ENCODE measurements at places on chromosomes 2 and 18. TPM values are rescaled to one million over a fixed set of nuclear protein-coding genes. Genes with fewer than 3 reads are reported as not detected.

GRCh38 chr18:51151185-51151567 lies 46.3 kb downstream of the MEX3C start:
- H3K27ac ChIP-seq = no peak overlapping the region
- DNase-seq = no peak
- no peaks in the 10 kb centered on the region for H3K27me3 ChIP-seq
- H3K4me1 ChIP-seq = no peaks in the 10 kb centered on the region

- no peak overlapping the region for H3K4me3 ChIP-seq
- no peak overlapping the region for H3K27ac ChIP-seq
- H3K27me3 ChIP-seq = no peaks in the 10 kb centered on the region
- H3K4me1 ChIP-seq = no peaks in the 10 kb centered on the region
- DNase-seq = no peak
- H3K36me3 ChIP-seq = no peaks in the 10 kb centered on the region
Measured at GRCh38 chr2:57373530-57373929, 673.1 kb upstream of the VRK2 start.

GRCh38 chr2:108243566-108243965 lies 3.8 kb downstream of the SULT1C3 start:
- no peaks in the 10 kb centered on the region for H3K4me1 ChIP-seq
- H3K27me3 ChIP-seq = no peaks in the 10 kb centered on the region
- no peak overlapping the region for H3K27ac ChIP-seq
- no peak for DNase-seq
- no peak overlapping the region for H3K4me3 ChIP-seq
- H3K36me3 ChIP-seq = no peaks in the 10 kb centered on the region

GRCh38 chr2:144448389-144449027 lies 71.4 kb downstream of the ZEB2 start:
- H3K4me1 ChIP-seq = no peaks in the 10 kb centered on the region
- H3K4me3 ChIP-seq = no peak overlapping the region
- DNase-seq = no peak

DNA sequence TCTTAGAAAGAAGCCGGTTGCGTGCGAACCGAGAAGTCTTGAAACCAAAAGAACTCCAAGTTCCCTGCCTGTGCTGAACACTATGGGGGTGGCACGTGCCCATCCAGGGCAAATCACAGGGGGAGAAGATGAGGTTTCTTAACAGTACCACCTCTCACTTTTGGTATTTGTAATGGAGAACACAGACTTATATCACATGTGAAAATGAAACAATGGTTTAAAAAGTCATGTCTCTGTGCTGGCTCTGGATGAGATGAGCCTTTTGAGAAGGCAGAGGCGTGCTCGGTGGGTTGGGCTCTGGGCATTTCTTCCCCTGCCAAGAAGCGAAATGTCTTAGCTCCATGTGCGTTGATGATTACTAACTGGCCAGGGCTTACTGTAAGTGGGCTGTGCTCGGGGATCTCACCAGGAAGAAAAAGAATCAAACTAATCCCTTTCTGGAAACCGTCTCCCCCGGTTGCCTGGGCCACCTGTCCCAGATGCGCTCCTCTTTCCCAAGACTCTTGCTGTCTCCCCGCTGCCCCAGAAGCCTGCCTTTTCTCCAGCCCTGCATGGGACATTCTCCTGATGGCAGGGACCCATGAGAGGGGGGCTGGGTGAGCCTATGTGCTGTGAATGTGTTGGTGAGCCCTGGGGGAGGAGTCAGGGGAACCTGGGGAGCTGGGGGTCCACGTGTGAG lies 252.9 kb downstream of the PRKCE start:
- no peak for DNase-seq
- H3K27ac ChIP-seq = peak overlapping the region; percentile 26
- H3K4me3 ChIP-seq = no peak overlapping the region
- H3K36me3 ChIP-seq = no peaks in the 10 kb centered on the region
- H3K4me1 ChIP-seq = peaks cover 10% of the 10 kb centered on the region

GRCh38 chr2:163246135-163246534 lies 407.6 kb upstream of the KCNH7 start:
- H3K4me3 ChIP-seq = no peak overlapping the region
- H3K27me3 ChIP-seq = no peaks in the 10 kb centered on the region
- no peaks in the 10 kb centered on the region for H3K4me1 ChIP-seq
- no peaks in the 10 kb centered on the region for H3K36me3 ChIP-seq

The CTAGE1 gene
- total RNA-seq = not detected

The MYL12B gene
- total RNA-seq = 204 TPM

The ASB18 gene
- total RNA-seq = not detected
